HCT116 (cell line): ENCODE measurements at places on chromosomes 2 and 18. TPM values are rescaled to one million over a fixed set of nuclear protein-coding genes. Genes with fewer than 3 reads are reported as not detected.

GRCh38 chr18:36264283-36264682, 33.2 kb upstream of the FHOD3 start:
- no peak for DNase-seq

- DNase-seq, result no peak
Measured at GRCh38 chr18:34773961-34774766, 64.1 kb downstream of the DTNA start.

- DNase-seq, result no peak
Measured at GRCh38 chr2:213934560-213934959, 476.3 kb upstream of the VWC2L start.

GRCh38 chr2:85578243-85579180, 1.1 kb downstream of the VAMP8 start:
- DNase-seq, result no peak

DNA sequence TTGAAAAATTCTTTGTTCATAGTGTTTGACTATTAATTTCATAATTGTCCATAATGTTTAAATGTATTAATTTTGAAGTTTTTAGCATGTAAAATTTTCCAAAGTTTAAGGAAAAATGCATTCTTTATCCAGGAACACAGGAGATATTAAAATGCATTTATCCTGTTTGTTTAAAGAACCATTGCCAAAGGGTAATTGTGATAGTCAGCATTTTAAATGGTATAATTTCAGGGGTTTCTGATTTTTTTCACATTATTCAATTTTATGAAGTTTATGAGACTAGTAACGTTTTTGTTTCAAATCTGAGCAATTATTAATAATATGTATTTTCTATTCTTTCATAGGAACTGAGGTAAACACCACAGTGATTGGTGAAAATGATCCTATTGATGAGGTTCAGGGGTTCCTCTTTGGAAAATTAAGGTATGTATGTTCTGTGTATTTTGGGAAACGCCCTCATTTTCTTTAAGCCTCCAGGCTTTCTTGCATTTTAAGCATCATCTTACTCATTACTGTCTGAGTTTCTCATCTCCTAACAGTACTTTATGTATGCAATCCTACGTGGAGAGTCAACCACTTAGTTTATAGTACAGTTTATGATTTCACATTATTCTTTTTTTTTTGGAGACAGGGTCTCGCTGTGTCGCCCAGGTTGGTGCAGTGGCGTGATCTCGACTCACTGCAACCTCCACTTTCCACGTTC, 25.1 kb downstream of the UGGT1 start:
- no peak for DNase-seq

DNA sequence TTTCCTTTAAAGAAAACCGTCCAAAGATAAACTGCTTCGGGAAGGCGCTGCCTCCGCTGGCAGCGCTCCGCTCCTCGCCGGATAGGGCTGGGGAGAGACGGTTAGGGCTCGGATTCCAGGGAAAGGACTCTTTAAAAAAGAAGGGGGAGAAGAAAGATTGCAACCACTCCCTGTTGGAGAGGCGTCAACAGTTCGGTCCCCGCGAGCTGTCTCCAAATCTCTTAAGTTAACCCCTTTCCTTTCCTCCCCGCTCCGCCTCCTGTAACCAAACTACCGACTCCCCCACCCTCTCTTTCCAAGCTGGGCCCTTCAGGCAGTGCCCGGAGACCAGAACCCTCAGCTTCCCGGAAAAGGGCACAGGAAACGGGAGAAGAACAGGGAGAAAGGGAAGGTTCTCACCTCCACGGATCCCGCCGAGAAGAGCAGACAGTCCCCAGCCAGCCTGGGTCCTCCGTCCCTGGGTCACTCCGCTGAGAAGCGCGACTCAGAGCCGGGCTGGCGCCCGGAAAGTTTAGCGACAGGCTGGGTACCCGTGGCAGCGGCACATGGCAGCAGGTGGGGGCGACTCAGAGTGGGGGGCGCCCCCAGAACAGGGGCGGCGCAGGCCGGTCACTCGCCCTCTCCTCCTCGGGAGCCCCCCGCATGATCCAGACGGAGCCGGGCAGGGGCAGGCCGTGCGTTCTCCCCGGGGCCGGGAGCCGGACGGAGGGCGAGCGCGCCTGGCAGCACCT, 675 bp downstream of the FZD5 start:
- DNase-seq, result no peak

Gene HOXD13
- total RNA-seq, result not detected

Gene CPS1
- 37.5 TPM for total RNA-seq
